ENCODE measurements at places on chromosomes 3 and 15. TPM values are rescaled to one million over a fixed set of nuclear protein-coding genes. Genes with fewer than 3 reads are reported as not detected.

DNA sequence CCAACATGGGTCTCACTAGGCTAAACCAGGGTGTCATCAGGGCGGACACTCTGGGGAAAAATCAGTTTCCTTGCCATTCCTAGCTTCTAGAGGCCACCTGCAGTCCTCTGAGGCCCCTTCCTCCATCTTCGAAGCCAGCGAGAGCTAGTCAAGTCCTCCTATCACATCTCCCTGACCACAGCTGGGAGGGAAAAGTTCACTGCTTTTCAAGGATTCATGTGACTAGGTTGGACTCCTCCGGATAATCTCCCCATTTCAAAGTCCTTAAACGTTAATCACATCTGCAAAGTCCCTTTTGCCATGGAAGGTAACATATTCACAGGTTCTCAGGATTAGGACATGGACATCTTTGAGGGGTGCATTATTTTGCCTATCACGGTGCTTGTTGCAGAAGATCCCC, 35.9 kb upstream of the MAP3K13 start:
- DNase-seq, result no peak

DNA sequence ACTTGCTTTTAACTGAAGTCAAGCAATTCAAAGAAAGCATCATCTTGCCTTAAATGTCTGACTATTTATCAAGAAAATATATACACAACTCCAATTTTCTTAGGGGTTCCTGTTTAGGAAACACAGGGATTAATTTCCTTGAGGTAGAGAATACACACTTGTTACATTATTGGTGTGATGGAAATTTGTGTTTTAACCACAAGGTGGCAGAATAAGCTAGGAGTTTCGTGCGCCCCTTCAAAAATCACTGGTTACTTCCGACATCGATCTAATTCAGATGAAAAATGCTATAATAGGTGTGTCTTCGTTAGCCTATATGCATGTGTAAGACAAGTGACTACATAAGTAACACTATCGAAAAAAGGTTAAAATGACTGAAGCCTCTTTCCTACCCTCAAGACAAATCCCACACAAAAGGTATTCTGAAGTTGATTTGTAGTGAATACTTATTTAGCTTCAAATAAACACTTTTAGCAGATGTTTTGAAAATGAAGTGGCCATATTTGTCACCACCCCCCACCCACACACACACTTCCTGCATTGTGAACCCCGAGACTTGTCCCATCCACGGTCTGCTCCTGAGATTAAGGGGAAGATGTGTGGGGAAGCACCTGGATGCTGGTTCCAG, 246.5 kb downstream of the ROBO1 start:
- no peak for DNase-seq

- DNase-seq, result no peak
Measured at GRCh38 chr3:136939489-136939888, 18.3 kb upstream of the IL20RB start.

- DNase-seq, result no peak
Measured at GRCh38 chr15:62187910-62188309, 22.8 kb upstream of the C2CD4B start.

GRCh38 chr3:4672725-4673275, 179.7 kb downstream of the ITPR1 start:
- no peak for DNase-seq

DNA sequence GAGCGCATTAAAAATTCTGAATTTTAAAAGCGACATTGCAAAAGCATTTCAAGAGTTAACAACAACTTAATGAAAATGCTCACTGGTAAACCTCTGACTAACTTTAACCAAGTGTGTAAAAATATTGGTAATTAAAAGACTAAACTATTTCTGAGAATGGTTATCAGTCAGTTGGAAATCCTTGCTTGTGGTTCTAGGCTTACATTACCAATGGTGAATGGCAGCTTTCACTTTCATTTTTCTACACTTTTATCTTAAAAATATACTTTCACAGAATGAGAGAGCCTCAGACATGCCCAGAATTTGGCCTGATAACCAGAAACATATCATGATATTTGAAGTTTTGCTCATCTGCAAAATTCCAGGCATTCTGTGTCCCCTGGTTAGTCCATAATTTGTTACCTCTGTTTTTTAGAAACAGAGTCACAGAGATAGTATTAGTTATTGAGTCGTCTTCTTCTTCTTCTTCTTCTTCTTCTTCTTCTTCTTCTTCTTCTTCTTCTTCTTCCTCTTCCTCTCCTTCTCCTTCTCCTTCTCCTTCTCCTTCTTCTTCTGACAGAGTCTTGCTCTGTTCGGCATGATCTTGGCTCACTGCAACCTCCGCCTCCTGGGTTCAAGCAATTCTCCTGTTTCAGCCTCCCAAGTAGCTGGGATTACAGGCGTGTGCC, 5.5 kb upstream of the RNF111 start:
- DNase-seq, result no peak

Gene CHST2
- total RNA-seq, result 2.4 TPM

DNA sequence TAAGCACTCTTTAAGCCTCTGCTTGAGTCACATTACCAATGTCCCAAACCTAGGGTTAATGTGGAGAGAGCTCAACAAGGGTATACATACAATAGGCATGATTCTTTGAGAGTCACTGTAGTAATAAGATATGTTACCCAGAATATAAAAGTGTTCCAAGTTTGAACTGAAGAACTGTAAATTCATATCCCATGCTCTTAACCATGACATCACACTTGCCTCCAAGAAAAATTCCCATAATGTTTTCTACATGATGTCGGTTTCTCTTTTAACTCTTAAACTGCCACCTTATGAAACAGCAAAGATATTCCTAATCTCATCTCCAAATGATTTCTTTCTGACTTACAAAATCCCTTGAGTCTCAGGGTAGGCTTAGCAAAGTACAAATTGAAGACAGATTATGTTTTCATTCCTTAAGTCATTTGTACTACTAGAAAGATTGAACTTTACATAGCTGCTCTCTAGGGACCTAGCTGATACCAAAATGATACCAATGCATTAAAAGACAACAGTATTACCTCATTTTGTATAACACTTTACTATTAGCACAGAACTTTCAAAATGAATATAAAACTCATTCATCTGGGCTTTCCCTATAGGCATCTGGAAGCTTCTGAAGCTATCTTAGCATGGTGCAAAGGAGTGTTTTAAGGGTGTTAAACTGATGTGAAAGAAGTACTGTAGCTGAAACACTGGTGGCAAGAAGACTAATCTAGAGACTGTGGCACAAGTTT, 127.1 kb downstream of the KCNMB2 start:
- no peak for DNase-seq

Gene RBMS3
- total RNA-seq, result 0.74 TPM

Gene CHRD
- total RNA-seq, result not detected

DNA sequence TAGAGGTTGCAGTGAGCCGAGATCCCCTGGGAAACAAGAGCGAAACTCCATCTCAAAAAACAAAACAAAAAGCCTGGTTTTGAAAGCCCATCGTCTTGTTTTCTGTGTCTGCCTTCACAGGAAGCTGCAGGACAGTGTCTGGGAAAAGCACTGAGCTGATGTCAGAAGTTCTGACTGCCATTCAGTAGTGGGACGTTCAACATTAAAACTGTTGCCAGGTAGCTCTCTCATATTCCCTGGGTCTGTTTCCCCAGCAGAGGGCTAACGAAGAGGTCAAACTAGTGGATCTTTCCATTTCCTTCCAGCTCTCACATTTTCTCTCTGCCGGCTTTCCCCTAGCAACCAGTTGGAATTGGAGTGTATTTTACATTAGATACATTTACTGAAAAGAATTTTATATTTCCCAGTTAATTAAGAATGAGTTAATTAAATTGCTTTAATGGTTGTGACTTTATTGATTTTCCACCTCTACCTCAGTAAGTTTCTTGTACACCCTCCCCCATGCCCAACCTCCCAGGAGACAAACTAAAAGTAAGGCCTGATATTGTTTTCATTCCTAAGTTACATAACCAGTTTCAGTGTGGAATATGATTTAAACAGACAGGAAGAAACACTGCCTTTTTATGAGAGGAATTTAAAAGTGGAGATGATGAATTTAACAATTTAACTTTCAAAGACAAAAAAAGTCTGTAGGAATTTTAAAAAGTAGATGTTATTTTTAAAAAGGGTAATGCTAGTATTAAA, 29.9 kb downstream of the RCN2 start:
- DNase-seq, result no peak

DNA sequence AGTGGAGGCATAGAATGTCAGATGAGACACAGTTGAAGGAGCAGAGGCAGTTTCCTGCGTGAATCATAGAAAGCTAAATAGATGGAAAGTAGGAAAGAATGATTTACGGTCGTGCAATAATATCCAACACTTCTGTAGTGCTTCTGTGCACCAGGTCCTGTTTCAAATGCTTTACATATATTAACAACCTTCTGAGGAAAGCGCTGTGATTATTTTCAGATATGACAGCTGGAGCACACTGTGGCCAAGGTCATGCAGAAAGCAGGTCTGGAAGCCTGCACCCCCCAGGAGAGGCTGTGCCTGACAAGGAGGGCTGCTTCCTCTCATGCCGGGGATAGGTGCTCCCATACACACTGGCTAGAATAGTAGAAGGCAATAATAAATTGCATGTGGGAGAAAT, 104.5 kb downstream of the CHRNA7 start:
- no peak for DNase-seq

GRCh38 chr3:9673082-9673481, 23.8 kb downstream of the MTMR14 start:
- no peak for DNase-seq
